ENCODE measurements at places on chromosomes 1 and 21.

DNA sequence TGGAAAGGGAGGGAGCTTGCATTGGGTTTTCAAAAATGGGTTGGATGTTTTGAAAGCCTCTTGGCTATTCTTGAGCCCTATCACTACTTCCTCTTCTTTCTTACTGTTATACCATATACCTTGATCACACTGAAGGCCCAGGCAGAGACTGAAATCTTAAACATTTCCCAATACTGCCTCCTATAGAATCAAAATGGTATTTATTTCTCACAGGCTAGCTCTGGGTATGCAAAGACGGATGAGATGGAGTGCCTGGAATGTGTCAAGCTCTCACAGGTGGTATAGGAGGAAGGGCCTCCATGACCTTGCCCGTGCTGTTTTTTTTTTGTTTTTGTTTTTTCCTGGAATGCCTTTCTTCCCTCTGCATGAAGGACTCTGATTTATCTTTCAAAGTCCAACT is 268.4 kb upstream of the USP24 start:
- no peak for DNase-seq

DNA sequence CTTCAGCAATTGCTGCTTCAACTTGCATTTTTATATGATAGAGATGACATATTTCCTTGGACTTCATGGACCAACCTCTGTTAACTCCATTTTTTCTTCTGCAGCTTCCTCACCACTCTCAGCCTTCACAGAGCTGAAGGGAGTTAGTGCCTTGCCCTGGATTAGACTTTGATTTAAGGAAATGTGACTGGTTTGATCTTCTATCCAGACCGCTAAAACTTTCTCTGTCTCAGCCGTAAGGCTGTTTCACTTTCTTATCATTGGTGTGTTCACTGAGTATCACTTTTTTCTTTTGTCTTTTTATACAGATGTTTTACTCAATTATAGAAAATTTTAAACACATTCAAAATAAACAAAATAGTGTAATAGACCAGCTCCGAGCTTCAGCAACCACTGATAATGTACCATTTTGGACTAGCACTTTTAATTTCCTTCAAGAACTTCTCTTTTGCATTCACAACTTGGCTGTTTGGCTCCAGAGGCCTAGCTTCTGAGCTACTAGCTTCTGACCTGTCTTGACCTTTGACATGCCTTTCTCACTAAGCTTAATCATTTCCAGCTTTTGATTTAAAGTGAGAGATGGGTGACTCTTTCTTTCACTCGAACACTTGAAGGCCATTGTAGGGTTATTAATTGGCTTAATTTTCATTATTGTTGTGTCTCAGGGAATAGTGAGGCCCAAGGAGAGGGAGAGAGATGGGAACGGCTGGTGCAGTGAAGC is 9.3 kb downstream of the NEK7 start:
- DNase-seq: no peak

- DNase-seq: peak; percentile 7
Measured at GRCh38 chr1:199399996-199400724, 627.4 kb upstream of the NR5A2 start.

GRCh38 chr1:175127565-175127964 is 59.9 kb downstream of the TNN start:
- DNase-seq: no peak

DNA sequence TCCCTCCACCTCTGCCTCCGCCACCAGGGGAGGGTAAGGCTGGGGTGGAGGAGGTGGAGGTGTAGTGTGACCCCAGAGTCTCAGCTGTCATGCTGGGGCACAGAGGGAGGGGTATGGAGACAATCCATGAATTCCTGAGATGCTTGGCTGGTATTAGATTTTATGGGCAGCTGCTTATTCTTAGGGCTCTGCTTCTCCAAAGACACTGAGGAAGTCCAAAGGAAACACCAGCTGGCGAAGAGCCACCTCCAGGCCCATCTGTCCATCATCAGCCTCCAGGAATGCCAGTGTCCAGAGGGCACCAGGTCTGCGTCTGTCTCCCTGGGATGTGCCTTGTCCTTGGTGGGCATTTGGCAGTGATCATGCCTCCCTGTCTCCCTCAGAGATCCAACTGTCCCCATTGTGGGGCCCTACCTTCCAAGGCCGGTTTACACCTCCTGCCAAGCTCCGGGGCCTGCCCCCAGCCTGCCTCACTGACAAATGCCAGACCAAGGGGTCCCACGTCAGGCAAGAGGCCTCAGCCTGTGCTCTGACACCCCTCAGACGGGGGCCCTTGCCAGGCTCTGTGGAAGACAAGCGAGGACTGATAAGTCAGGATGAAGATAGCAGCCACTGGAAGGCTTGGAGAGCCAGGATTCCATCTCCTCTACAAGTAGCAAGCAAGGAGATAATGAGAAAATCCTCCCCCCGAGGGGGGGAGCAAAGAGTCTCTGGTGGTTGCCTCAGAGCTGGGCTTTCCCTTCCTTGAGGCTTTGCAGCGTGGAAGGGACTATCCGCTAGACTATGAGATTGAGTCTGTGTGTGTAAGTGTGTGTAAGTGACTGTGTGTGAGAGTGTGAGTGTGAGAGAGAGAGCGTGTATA is 1.6 kb downstream of the TNNI1 start:
- no peak for DNase-seq

DNA sequence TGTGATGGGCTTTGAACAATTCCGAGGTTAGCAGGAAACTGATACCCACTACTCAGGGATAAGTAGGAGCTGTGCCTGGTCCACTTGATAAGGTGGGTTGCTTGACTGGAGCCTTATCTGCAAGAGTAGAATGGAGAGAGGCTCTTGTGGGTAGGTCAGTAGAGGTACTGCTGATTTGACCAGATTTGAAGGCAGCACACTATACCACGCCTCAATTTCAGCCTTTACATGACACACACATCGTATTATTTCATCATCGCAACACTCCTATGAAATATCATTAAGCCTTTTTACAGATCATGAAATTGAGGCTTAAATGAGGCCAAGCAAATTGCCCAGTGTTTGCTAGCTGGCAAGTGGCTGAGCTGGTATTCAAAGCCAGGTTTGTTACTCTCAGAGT is 69.6 kb downstream of the KCNJ15 start:
- DNase-seq: no peak

GRCh38 chr1:176853503-176853902 is 311.0 kb downstream of the ASTN1 start:
- no peak for DNase-seq

DNA sequence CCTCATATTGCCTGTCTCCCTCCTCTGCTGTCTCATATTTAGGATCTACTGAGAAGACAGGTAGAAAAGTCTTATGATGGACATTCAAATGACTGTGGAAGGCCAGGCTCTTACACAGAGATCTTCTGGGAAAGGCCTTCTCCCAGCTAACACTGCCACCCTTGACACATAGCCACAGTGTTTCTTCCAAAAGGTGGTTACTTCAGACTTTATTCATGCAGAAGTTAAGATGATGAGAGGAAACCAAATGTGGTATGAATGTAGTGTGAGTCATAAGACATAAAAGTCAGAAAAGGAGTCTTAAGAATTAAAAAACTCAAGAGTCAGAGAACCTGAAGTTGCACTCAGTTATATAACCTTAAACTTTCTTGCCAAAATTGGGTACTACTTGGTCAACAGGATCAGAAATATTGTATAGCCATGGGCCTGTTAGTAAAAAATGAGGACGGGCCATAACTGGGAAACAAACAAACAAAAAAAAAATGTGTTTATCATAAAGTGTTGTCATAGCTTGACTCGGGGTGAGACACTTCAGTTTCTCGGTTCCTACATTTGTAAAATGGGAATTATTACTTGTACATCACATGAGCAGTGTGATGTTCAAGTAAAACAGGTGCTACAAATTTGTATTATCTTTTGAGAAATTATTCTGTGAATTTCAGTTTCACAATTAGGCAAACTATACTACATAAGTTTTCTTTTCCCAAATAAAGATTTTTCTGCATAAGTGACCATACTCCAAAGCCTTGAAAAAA is 1.2 kb upstream of the DENND1B start:
- DNase-seq: peak; percentile 71

DNA sequence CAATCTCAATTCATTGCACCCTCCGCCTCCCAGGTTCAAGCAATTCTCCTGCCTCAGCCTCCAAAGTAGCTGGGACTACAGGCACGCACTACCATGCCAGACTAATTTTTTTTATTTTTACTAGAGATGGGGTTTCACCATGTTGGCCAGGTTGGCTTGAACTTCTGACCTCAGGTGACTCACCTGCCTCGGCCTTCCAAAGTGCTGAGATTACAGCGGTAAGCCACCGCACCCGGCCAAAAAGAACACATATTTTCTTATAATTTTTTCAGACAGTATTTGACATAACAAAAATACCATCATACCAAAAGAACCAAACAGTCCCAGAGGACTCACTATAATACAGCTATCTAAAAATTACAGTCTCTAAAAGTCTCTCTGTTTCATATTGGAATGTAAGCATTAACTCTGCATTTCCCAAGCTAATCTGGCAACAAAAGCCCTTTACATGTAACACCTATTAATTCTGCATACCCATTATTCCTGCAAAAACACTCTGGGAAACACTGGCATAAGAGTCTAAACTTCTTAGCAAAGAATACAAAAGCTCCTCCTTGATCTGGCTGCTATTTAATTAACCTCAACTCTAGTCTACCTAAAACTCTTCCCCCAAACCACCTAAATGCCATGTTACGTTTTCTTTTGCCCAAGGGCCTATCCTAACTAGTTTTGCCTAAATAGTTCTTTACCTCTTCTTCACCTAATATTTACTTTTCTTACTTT is 26.9 kb downstream of the WDR26 start:
- no peak for DNase-seq

GRCh38 chr1:56933161-56933560 is 32.7 kb downstream of the C8B start:
- no peak for DNase-seq
